Stimulated activated CD4-positive, alpha-beta T cell treated with anti-CD3 and anti-CD28 coated beads, Interleukin-1b, Interleukin-23, amount 100 ng/mL, for 1 hour (primary cell): ENCODE measurements at places on chromosomes 12 and 14.

DNA sequence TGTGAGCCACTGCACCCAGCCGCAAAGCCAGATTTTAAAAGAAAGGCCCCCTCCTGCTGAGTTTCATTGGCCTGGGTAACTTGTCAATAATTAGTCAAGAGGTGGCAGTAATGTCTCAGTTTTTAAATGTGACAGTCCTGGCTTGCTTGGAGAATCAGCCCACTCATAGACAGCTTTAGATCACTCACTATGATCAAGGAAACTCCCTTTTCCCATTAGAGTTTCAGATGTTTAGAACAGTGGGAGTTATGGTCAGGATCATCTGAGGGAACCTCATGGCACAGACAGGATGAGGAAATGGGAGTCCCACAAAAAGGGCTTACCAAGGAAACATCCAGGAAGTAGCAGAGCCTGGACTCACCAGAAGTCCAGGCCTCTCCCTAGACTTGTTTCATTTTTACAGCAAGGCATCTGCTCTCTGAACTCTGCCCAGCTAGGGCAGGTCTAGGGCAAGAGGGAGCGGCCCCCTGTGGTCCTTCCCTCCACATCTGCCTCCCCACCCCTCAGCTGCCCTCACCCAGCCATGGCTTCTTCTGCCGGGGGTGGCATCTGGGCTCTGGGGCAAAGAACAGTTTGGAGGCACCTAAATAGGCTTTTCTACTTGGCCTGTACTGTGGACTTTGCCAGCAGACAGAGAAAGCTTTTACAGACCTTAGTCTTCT is 11.2 kb downstream of the BCL2L14 start:
- no peak for DNase-seq

DNA sequence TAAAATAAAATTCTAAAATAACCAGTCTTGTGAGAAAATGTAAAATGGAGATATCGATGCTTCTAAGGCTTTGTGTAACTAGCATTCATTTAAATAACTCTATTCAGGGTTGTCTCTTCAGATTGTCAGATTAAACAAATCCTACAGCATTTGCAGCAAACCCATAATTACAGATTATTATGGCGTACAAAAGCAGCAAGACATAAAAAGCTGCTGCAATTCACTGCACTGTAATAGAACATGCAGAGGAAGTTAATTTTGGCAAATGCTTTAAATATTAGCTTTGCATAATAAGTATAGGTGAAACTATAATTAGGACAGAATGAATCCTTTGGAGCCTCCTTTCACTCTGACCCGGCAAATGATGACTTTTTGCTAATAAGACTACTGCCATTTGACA is 98.3 kb downstream of the INSM2 start:
- DNase-seq: no peak

- DNase-seq: no peak
These were observed 40.1 kb downstream of the WASHC3 start for GRCh38 chr12:102021540-102022246.

DNA sequence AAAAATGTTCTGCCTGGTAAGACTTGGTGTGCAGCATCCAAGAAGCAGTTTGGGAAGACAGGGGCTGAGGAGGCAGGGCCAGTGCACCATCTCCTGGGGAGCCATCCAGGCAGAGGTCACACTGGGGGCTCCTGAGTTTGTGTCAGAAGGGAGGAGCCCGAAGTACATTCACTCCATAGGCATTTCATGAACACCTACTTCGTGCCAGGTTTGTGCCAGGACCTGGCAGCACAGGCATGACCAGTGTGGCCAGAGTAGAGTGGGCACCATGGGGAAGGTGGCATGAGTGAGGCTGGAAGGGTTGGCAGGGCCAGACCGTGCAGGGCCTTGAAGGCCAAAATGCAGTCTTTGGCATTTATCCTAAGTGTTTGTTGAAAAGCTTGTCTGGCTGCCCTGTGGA is 86.5 kb upstream of the RIN3 start:
- DNase-seq: no peak

DNA sequence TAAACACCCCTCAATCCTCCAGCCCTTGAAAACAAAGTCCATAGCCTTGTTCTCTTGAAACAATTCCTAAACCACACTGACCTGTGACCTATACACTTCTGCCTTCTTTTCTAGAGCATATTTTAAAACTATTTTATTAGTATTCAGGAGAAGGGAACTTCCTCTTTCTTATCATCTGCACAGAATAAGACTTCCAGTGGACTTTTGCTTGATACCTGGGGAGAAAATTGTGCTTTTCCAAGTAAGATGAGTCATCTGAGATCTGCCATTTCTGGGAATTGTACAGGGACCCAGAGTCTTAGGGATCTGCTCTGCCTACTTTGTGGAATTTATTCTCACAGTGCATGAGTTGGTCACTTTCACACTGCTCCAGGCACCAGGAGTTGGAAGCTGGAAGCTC is 10.5 kb upstream of the WNT5B start:
- no peak for DNase-seq

DNA sequence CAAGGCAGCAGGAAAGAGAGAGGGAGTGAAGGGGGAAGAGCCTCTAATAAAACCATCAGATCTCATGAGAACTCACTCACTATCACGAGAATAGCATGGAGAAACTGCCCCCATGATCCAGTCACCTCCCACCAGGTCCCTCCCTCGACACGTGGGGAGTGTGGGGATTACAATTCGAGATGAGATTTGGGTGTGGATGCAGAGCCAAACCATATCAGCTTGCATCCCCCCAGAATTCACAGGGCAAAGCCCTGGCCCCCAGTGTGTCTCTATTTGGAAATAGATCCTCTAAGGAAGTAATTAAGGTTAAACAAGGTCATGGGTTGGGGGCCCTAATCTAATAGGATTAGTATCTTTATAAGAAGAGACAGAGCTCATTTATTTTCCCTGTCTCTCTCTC is 56.1 kb upstream of the TCL1A start:
- DNase-seq: no peak

DNA sequence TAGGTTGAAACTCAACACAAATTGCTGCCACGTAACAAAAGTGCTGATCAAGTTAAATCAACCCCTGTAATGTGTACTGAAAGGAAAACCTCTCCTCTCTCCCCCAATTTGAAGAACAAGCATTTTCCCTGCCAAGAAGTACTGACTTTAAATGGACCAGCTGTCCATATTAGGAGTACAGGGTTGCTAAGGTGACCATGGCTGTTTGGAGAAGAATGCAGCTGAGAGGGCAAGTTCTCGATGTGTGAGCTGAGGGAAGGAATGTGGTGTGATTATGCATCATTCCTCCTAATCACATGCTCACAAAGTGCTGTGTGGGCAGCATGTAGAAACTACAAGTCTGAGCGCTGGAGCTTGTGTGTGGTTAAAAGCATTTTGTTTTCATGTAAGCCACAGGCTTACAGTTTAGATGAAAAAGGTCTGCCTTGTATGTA is 50.9 kb upstream of the CCT2 start:
- DNase-seq: no peak

- no peak for DNase-seq
These were observed 62.6 kb downstream of the TSPAN9 start for GRCh38 chr12:3139760-3140159.

- no peak for DNase-seq
These were observed 798.8 kb downstream of the SLC16A7 start for GRCh38 chr12:60394665-60395064.

GRCh38 chr14:39621678-39622077 is 189.4 kb upstream of the FBXO33 start:
- DNase-seq: no peak

- DNase-seq: no peak
These were observed 96.6 kb downstream of the CDK17 start for GRCh38 chr12:96303653-96304052.

- no peak for DNase-seq
These were observed 121.6 kb downstream of the VEZT start for GRCh38 chr12:95339086-95339788.

DNA sequence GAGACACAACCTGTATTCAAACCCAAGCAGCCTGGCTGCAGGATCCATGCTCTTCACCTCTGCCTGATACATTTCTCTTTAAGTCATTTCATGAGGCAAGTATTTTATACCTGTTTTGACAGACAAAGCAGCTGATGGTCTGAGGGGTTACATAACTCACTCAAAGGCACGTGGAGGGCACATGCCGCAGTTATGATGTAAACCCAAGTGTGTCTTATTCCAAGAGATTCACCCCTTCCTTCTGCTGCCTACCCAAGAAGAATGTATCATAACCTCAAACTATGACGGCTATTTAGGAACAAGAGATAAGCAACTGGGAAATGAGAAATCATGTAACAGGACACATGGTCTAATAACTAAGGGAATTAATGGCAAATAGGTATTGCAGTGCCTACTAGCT is 329.8 kb upstream of the TMPO start:
- DNase-seq: no peak

GRCh38 chr12:39672976-39673375 is 53.4 kb upstream of the ABCD2 start:
- no peak for DNase-seq

DNA sequence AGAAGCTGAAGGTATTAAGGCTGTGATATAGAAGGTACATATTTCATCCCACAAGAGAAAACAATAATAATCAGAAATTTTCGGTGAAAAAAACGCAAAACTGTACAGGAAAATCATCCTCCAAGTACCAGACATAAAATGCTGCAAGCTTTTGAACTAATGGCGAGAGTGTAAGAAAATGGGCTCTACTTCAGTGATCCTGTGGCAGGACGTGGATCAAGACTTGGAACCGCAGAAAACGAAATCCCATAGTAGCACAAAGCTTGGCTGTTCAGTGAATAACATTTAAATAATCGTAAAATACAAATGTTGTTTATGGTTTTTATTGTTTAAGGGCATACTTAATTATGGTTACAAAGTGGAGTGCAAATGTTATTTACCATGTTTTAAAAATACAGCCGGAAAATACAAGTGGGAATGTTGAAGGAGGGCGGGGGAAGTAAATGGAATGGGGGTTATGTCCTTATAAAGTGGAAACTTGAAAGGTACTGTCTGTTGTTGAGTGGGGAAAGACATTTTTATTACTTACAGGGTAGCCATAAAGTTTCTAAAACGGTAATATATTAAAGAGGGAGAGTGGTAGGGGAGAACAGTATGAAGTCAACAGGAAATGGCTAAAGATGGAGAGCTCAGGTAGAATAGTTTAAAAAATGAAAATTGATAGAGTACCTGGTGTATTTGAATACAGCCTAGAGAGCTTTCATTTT is 1.1 kb downstream of the SMIM10L1 start:
- DNase-seq: no peak

- no peak for DNase-seq
These were observed 64.4 kb downstream of the FBXL14 start for GRCh38 chr12:1529862-1530591.

GRCh38 chr12:58847901-58848600 is 72.3 kb downstream of the LRIG3 start:
- DNase-seq: no peak

- DNase-seq: no peak
These were observed 149.1 kb downstream of the NTF3 start for GRCh38 chr12:5581019-5581418.

- no peak for DNase-seq
These were observed 990.2 kb downstream of the GALC start for GRCh38 chr14:87002776-87003175.

DNA sequence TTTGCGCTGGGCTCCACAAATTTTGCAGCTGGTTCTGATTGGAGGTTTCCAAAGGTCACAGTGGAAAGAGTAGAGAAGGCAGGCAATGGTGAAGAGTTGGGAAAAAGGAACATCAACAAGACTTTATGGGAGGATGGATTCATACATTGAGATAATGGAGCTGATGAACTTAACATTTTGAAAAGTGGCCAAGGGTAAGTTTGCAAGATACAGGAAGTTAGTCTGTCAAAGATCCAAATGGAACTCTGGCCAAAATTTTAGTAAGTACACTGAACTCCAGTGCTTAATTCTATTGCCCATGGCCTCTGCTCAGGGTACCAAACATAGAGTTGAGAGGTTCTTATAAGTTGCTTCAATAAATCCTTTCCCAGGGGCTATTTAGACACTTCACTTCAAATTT is 15.6 kb downstream of the CCER1 start:
- no peak for DNase-seq

DNA sequence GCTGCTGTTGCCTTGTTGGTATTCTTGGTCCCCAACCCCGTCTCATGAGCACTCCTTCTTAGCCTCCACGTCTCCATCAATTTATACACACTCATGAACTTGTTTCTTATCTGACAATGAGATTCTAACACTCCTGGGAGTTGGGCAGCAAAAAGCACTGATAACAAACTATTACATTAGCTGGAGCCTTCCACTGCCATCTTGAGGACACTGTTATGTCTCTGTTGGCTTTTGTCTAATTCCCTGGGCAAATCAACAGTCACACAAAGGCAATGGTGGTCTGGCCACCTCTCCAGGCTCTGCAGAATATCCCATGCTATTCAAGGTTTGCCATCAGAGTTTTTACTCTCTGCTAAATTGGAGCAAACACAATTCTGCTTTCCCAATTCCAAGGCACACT is 117.8 kb upstream of the COCH start:
- DNase-seq: no peak

- no peak for DNase-seq
These were observed 29.7 kb downstream of the FRMD6 start for GRCh38 chr14:51681411-51681810.

GRCh38 chr12:65152596-65152995 is 16.8 kb upstream of the LEMD3 start:
- DNase-seq: no peak
